RWPE1 (cell line): ENCODE measurements at places on chromosomes 11 and 22.
A peak's percentile ranks its signal among the peaks of the same experiment; 100 is the strongest.

GRCh38 chr11:118537409-118537980 is 6.5 kb downstream of the TMEM25 start:
- DNase-seq, result no peak

DNA sequence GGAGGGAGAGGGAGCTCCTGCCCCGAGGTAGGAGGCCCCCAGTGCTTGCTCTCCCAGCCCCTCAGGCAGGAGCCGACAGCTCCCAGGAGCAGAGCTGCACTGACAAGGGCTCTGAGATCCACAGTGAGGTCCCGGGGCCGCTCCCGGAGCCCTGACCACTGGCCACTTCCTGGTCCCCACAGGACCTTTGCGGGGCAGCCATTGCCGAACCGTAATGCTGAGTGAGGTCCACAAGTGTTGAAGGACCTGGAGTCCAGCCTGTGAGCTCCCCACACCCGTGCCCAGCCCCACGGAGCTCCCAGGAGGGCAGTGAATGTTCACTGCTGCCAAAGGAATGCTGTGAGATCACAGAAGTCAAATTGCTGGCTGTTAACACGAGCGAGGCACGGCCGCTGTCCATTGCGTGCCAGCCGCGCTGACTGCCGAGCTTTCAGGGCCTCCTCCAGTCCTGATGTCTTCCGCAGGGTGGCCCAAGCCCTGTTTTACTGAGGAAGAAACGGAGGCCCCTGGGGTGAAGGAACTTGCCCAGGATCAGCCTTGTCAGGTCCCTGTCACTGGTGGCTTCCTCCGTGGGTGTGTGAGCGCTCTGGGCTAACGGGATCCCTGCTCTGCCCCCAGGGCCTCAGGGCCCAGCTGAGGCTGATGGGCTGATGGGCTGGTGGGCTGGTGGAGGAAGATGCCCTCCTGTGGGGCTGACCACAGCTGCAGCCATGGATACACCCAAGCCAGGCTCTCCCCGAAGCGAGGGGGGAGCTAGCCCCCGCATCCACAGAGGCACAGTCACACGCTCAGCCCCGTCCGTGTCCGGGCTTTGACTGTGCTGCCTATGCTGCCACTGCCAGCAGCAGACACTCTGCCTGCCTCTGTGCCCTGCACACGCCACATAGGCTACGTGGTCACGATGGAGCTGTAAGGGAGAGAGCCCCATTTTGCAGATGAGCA is 70.8 kb downstream of the WNT7B start:
- no peak for DNase-seq

GRCh38 chr22:17098379-17098819 is 13.6 kb downstream of the IL17RA start:
- no peak for DNase-seq

DNA sequence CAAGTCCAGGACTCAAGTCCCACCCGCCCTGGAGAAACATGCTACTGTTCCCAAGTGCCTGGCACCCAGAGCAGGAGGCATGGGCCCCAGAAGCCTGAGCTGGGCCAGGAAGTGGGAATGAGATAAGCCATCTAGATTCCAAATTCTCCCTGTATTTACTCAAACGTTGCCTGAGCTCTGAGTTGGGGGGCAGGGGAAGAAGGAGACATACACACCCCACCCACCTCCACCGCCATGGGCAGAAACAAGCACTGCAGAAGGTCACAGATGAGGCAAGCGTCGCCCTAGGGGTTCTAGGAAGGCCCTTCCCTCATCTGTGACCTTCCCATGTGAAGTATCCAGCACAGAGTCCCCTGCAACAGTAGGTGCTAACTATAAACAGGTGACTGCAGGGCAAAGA is 54.0 kb downstream of the PLEKHA7 start:
- no peak for DNase-seq

- no peak for DNase-seq
Measured at GRCh38 chr11:79040348-79040747, 400.5 kb downstream of the TENM4 start.

- peak; percentile 43 for DNase-seq
Measured at GRCh38 chr22:47310601-47311000, 548.2 kb downstream of the TBC1D22A start.
